ENCODE measurements at places on chromosomes 2 and 18. TPM values are rescaled to one million over a fixed set of nuclear protein-coding genes. Genes with fewer than 3 reads are reported as not detected.

Gene MEIS1
- total RNA-seq: 76.1 TPM

Gene ZBTB7C
- total RNA-seq: 0.53 TPM

Gene RGPD5
- 39.8 TPM for total RNA-seq

Gene CD28
- total RNA-seq: under 0.01 TPM

Gene CHAC2
- 3.4 TPM for total RNA-seq

Gene NT5C1B
- total RNA-seq: not detected

Gene LYG1
- not detected for total RNA-seq

Gene CDH19
- total RNA-seq: 1.7 TPM

Gene DQX1
- 0.12 TPM for total RNA-seq

Gene OTX1
- total RNA-seq: not detected

Gene CAPG
- 23.6 TPM for total RNA-seq

Gene RFTN2
- 25.6 TPM for total RNA-seq

Gene CYBRD1
- total RNA-seq: 250 TPM
